ENCODE measurements at places on chromosomes 6 and 20.

GRCh38 chr6:3410385-3411360 lies 46.2 kb downstream of the SLC22A23 start:
- no peak for DNase-seq

DNA sequence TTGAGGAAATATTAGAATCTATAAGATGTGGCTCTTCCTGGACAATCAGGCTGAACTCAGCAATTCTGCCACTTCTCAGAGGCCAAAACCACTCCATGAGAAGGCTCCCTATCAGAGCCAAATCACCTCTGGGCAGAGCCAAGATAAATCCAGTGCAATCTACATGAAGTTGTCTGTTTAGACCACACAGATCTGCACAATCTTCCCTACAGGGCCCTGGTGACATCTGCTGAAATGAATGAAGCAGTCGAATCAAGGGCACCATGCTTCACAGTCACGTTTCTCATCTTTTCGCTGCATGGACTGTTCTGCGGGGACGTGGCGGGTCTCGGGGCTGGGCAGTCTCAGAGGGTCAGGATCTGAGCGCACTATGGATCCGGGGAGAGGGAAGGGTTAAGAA lies 60.1 kb upstream of the CD93 start:
- no peak for DNase-seq

DNA sequence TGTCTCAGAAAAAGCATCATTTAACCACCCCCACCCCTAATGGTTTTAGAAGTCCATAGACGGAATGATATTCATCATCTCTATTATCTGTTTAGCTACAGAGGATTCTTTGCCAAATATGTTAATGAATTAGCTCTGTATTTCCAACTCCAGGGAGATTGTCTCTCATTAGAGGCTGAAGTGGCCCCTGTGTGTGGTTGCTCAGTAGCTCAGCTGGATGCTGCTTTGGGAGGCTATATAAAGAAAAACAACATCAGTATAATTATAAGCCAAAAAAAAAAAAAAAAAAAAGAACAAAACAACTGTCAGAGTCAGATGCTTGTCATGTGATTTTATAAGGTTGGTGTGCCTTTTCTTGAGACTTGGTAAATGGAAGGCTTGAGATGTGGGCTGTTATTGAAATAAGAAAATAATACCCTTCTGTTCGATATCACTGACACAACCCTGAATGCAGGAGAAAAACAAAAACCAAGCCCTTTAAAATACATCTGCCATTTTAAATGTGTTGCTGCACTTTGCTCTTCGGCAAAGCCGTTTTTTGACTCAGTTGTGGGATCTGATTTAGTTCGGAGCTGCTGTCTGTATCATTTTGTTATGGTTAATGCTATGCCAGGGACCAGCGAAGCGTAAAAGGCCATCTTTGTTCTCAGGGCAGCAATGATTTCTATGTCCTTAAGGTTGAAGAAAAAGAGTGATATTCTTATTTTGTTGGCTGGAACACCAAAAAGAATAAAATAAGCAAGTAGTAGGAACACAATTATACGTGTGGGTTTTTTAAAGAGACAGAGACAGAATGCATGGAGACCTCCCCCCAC lies 422.6 kb downstream of the QKI start:
- no peak for DNase-seq

GRCh38 chr6:2026133-2026532 lies 219.3 kb downstream of the GMDS start:
- no peak for DNase-seq

- peak; percentile 87 for DNase-seq
These were observed 1.6 kb downstream of the HLA-DQB1 start for GRCh38 chr6:32664827-32665362.

GRCh38 chr20:42544926-42545325 lies 644.8 kb downstream of the PTPRT start:
- DNase-seq, result no peak

GRCh38 chr6:30720738-30721197 lies 616 bp downstream of the TUBB start:
- peak; percentile 82 for DNase-seq

- DNase-seq, result no peak
These were observed 23.4 kb downstream of the IL22RA2 start for GRCh38 chr6:137150072-137150471.

GRCh38 chr6:79868098-79868722 lies 79.1 kb downstream of the ELOVL4 start:
- no peak for DNase-seq

Measured in GM06990 (cell line).